ENCODE measurements at places on chromosomes 4 and X.

GRCh38 chr4:93157986-93158385 lies 670.6 kb upstream of the ATOH1 start:
- DNase-seq, result no peak

- DNase-seq, result no peak
These were observed 30.0 kb upstream of the PGK1 start for GRCh38 chrX:78074088-78074487.

- no peak for DNase-seq
These were observed 147.0 kb downstream of the DACH2 start for GRCh38 chrX:86295293-86295692.

- DNase-seq, result no peak
These were observed 50.5 kb downstream of the TIGD2 start for GRCh38 chr4:89161841-89162240.

- DNase-seq, result no peak
These were observed 146.2 kb upstream of the JADE1 start for GRCh38 chr4:128663325-128663724.

DNA sequence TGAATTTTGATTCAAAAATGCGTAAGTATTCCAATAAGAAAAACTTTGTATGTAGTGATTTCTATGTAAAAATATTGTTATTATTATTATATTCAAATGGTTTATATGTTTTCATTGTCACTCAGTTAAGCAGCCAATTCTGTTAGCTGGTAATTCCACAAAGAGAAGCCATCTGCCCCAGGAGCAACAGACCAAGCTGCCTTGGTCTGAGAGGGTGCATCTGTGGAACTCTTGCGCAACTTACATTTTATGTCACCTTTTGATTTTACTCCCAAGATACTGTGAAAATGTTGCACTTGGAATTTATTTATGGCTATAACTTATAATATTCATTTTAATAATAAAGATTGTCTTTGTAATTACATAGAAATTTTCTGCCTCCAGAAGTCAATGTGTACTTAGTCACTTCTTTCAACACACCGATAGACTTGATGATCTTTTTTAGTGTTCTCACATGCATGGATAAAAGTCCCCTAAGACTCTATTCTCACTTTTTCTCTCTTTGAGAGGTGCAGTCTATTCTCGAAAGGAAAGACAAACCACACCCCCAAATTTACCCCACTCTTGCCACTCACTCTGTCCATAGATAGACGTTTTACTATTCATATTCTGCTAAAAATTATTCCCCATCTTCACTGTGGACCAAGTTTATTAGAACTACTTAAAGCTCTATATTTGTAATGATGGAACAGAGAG lies 30.6 kb downstream of the GPR174 start:
- DNase-seq, result no peak

- DNase-seq, result no peak
These were observed 306.7 kb downstream of the GBA3 start for GRCh38 chr4:22999419-22999818.

- no peak for DNase-seq
These were observed 603.9 kb downstream of the INPP4B start for GRCh38 chr4:142242156-142242555.

DNA sequence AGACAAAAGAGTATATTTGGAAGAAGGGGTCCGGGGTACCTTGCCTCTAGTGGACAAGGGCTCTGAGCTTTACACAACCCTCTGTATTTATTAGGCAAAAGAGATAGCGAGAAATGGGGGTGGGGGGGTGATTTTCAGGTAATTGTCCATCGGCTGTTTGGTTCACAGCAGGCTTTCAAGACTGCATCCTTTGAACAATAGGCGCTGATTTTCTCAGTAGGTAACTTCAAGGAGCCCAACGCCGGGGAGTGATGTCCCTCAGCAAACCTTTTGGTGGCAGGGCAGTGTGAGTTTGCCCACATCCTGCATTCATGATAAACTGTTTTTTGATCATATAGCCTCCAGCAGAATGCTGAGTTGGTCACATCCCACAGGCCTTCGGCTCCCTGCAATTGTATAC lies 61.6 kb downstream of the KDM5C start:
- DNase-seq, result no peak

Measured in right kidney (tissue), 9 donors.